ENCODE measurements at places on chromosomes 16 and 17. TPM values are rescaled to one million over a fixed set of nuclear protein-coding genes. Genes with fewer than 3 reads are reported as not detected.
A peak's percentile ranks its signal among the peaks of the same experiment; 100 is the strongest.

GRCh38 chr16:79395591-79395990 lies 204.9 kb downstream of the MAF start:
- no peak for DNase-seq
- H3K4me3 ChIP-seq = no peak overlapping the region
- H3K36me3 ChIP-seq = no peaks in the 10 kb centered on the region
- H3K27ac ChIP-seq = no peak overlapping the region
- no peaks in the 10 kb centered on the region for H3K4me1 ChIP-seq
- H3K27me3 ChIP-seq = peaks cover 7% of the 10 kb centered on the region

GRCh38 chr17:17670701-17671305 lies 10.5 kb upstream of the RAI1 start:
- no peaks in the 10 kb centered on the region for H3K36me3 ChIP-seq
- no peak overlapping the region for H3K27ac ChIP-seq
- H3K27me3 ChIP-seq = peaks cover 7% of the 10 kb centered on the region
- peaks cover 34% of the 10 kb centered on the region for H3K4me1 ChIP-seq

DNA sequence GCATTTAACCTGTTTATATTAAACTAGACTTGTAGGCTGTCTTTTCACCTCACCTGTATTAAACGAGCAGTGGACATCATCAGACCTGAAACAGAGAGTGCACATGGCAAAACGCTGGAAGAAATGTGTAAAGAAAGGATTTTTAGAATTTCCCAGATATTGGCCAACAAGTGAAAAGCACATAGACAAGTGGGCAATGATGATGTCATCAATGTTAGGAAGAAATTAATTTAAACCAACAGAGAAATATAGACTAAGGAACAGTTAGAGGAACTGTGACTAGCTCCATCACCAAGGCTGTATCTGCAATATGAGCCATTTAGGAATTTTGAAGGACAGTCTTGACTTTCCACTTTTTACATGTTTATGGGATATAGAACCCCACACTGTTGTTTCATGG lies 67.1 kb upstream of the SLC12A3 start:
- H3K36me3 ChIP-seq = peaks cover 5% of the 10 kb centered on the region
- H3K27ac ChIP-seq = no peak overlapping the region
- no peak overlapping the region for H3K4me3 ChIP-seq

RSKR gene
- total RNA-seq = 20.7 TPM

DNA sequence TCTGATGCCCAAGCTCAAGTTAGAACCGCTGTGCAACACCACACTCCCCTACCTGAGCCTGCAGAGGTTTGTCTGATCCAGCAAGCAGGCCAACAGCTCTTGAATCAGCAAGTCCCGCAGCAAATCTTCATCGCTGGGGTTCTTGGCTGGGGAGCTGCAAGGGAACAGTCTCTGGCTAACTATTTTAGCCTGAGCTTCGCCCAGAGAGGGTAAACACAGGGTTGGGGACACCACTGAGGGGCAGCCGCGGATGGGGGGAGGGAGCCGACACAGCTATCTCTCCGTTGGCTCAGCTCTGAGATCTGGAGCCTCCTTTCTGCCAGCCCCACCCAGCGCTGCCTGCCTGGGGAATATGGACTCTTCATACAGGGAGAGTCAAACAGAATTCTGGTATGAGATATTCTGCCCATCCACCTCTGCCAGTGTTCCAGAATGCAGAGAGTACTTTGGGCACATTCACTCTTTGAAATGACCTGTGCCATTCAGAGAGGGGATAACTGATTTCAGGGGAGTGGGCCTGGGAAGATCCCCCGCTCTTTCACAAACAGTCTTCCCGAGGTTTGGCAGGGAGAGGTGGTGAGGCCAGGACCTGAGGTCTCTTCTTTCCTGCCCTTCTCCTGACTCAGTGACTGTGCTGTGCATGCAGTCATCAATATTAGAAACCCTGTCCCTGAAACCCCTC lies 7.4 kb downstream of the GIP start:
- no peaks in the 10 kb centered on the region for H3K4me1 ChIP-seq
- no peak for DNase-seq
- no peak overlapping the region for H3K27ac ChIP-seq
- H3K36me3 ChIP-seq = no peaks in the 10 kb centered on the region

- no peak for DNase-seq
- H3K36me3 ChIP-seq = peaks cover 1% of the 10 kb centered on the region
- no peak overlapping the region for H3K27ac ChIP-seq
- H3K27me3 ChIP-seq = peaks cover 17% of the 10 kb centered on the region
Observed at GRCh38 chr17:79670537-79671084, 59.8 kb upstream of the RBFOX3 start.

GRCh38 chr16:12459391-12460063 lies 344.2 kb downstream of the CPPED1 start:
- peak overlapping the region; percentile 82 for H3K27ac ChIP-seq
- no peak overlapping the region for H3K4me3 ChIP-seq
- H3K27me3 ChIP-seq = no peaks in the 10 kb centered on the region
- no peaks in the 10 kb centered on the region for H3K36me3 ChIP-seq
- DNase-seq = no peak
- peaks cover 12% of the 10 kb centered on the region for H3K4me1 ChIP-seq

- H3K4me3 ChIP-seq = peak overlapping the region; percentile 78
- peak overlapping the region; percentile 80 for H3K27ac ChIP-seq
- peak; percentile 83 for DNase-seq
Observed at GRCh38 chr17:1275962-1276736, 3.3 kb upstream of the TRARG1 start.

- DNase-seq = no peak
- H3K36me3 ChIP-seq = no peaks in the 10 kb centered on the region
- H3K4me3 ChIP-seq = no peak overlapping the region
- peaks cover 2% of the 10 kb centered on the region for H3K27me3 ChIP-seq
Observed at GRCh38 chr16:83115491-83116232, 488.9 kb downstream of the CDH13 start.

DNA sequence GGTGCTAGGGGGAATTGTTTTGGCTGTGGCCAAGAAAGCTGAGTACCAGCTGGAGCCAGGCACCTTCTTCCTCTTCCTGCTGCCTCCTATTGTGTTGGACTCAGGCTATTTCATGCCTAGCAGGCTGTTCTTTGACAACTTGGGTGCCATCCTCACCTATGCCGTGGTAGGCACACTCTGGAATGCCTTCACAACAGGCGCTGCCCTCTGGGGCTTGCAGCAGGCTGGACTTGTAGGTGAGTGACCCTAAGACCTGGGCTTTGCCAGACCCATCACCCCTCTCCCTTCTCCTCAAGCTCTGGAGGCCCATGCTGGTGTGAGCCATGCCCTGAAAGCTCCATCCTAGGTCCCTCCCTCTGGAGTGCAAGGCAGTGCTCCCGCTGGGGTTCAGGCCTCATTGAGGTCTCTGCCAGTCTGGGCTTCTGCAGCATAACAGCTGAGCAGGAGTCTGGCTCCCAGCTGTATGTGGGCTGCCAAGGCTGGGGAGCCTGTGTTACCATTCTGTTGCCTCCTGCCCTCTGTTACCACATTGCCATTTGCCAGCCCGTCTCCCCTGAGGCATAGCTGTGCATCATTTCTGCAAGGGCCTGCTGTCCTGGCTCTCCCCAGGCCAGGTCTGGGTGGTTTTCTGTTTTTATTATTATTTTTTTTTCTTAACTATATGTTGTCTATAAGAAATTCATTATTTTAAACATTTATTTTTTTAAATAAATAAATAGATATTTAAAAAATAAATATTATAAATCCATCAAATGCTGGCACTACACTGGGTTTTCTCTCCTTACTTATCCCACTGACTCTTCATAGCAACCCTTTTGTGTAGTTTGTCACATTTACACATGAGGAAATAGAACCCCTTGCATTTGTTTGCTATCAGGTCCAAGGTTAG lies 4.1 kb downstream of the SLC9A5 start:
- peaks cover 2% of the 10 kb centered on the region for H3K36me3 ChIP-seq
- H3K4me3 ChIP-seq = no peak overlapping the region
- DNase-seq = no peak
- H3K27me3 ChIP-seq = peaks cover 13% of the 10 kb centered on the region

SPN gene
- total RNA-seq = 255 TPM

DNA sequence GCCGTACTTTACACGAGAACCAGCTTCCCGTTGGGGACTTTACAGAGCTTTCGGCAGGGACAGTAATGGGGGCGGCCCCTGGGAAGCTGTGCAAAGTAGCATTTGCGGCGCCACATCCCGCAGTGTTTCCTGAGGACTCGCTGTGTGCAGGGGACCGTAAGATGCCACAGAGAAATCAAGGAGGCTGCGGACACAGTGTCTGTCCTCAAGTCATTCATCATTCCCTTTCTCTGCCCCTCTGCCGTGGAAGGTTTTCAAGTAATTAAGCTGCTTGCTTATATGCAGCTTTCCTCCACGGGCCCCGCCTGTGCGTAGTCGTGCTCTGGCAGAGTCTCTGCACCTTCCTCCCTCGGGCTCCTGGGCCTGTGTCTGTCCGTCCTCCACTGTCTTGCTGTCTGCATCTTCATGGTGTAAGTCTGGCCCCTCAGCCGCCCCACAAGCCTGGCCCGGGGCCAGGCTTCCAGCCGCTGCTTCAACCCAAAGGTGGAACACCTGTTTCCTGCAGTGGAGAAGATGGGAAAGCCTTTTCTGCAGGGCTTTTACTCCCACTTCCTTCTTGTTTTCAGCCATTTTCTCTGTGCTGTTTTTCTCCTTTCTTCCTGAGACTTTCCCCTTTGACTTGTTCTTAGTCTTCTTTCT lies 216.9 kb upstream of the CHMP6 start:
- H3K27me3 ChIP-seq = no peaks in the 10 kb centered on the region
- H3K4me1 ChIP-seq = peaks cover 50% of the 10 kb centered on the region
- DNase-seq = peak; percentile 59
- peaks cover 26% of the 10 kb centered on the region for H3K36me3 ChIP-seq

OR3A3 gene
- total RNA-seq = not detected

PLXDC1 gene
- 9.6 TPM for total RNA-seq

DNA sequence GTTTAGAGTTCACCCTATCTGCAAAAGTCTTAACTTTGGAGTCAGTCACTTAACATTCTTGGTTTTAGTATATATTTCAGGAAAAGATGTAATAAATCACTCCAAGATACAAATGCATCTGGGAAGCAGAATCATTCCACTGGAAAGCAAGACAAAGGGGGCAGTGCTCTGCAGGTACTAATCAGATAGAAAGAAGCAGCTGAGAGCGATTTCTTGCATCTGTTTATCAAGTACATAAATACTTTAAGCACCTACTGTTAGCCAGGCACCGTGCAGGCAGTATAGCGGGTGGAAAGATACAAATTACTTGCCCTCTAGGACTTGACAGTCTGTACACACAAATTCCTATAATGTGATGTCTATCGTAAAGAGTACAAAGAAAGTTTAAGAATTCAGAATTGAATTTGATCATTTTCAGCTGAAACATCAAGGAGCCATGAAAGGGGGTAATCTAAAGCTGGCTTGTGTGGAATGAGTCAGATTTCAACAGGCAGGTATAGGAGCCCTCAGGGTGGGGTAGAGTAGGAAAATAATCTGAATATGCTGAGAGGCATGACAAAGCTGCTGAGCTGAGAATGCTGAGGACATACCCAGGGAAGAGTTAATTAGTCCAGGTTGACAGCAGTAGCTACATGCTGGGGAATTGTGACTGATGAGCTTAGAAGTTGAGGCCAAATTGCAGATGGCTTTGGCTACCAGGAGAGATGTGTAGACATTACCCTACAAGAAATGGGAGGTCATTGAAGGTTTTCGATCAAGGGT lies 110.2 kb downstream of the CA10 start:
- no peaks in the 10 kb centered on the region for H3K4me1 ChIP-seq
- no peaks in the 10 kb centered on the region for H3K36me3 ChIP-seq
- H3K4me3 ChIP-seq = no peak overlapping the region
- DNase-seq = no peak

GRCh38 chr17:51391982-51392654 lies 131.8 kb downstream of the UTP18 start:
- DNase-seq = no peak
- no peak overlapping the region for H3K4me3 ChIP-seq
- H3K27me3 ChIP-seq = peaks cover 7% of the 10 kb centered on the region
- no peak overlapping the region for H3K27ac ChIP-seq
- no peaks in the 10 kb centered on the region for H3K4me1 ChIP-seq

ARL16 gene
- total RNA-seq = 17.7 TPM

GJD3 gene
- 0.48 TPM for total RNA-seq

HOXB5 gene
- total RNA-seq = not detected

GRCh38 chr16:78522327-78522726 lies 422.9 kb downstream of the WWOX start:
- H3K4me1 ChIP-seq = no peaks in the 10 kb centered on the region
- H3K27ac ChIP-seq = no peak overlapping the region
- no peaks in the 10 kb centered on the region for H3K27me3 ChIP-seq

- H3K27me3 ChIP-seq = no peaks in the 10 kb centered on the region
- no peak overlapping the region for H3K27ac ChIP-seq
- no peak for DNase-seq
- no peak overlapping the region for H3K4me3 ChIP-seq
- peaks cover 8% of the 10 kb centered on the region for H3K36me3 ChIP-seq
Observed at GRCh38 chr16:27511657-27512448, 37.9 kb downstream of the GTF3C1 start.

DCAKD gene
- 35.5 TPM for total RNA-seq

DNA sequence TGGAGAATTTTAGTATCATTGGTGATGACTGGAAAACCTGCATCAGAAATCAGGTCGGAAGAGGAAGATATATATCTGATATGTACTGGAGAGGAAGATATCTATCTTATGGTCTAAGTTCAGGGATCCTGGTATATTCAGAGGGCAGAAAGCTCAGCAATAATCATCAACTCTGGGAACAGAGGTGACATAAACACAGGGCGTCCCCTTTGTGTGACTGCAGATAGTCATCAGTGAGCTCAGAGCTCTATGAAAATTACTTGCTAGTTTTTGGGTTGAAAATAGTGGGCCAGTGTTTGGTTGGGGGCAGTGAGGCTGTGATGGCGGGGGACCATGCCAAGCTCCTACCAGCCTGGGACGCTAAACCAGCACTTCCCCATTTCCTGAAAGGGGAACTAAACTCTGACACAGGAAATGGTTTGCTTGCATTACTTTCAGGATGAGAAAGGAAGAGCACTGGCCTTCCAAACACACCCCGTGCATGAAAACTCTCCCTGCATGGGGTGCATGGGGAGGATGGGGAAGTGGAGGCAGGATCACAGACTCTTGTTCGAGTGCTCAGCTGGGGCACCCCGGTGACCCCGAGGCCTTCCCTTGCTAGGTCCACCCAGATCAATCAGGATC lies 15.8 kb downstream of the NOD2 start:
- H3K4me1 ChIP-seq = peaks cover 12% of the 10 kb centered on the region
- DNase-seq = no peak
- no peak overlapping the region for H3K4me3 ChIP-seq
- H3K27me3 ChIP-seq = no peaks in the 10 kb centered on the region
- peaks cover 21% of the 10 kb centered on the region for H3K36me3 ChIP-seq

- H3K36me3 ChIP-seq = peaks cover 10% of the 10 kb centered on the region
- H3K27ac ChIP-seq = no peak overlapping the region
- H3K4me1 ChIP-seq = peaks cover 4% of the 10 kb centered on the region
- no peak for DNase-seq
- H3K4me3 ChIP-seq = no peak overlapping the region
Observed at GRCh38 chr17:29103341-29103740, 60.4 kb downstream of the PIPOX start.

FASN gene
- total RNA-seq = 163 TPM
